Fibroblast of skin of back (primary cell): ENCODE measurements at places on chromosomes 1 and 21.

GRCh38 chr1:205832326-205832751 lies 17.6 kb downstream of the PM20D1 start:
- DNase-seq = no peak

GRCh38 chr1:181061891-181062835 lies 26.3 kb upstream of the IER5 start:
- no peak for DNase-seq

DNA sequence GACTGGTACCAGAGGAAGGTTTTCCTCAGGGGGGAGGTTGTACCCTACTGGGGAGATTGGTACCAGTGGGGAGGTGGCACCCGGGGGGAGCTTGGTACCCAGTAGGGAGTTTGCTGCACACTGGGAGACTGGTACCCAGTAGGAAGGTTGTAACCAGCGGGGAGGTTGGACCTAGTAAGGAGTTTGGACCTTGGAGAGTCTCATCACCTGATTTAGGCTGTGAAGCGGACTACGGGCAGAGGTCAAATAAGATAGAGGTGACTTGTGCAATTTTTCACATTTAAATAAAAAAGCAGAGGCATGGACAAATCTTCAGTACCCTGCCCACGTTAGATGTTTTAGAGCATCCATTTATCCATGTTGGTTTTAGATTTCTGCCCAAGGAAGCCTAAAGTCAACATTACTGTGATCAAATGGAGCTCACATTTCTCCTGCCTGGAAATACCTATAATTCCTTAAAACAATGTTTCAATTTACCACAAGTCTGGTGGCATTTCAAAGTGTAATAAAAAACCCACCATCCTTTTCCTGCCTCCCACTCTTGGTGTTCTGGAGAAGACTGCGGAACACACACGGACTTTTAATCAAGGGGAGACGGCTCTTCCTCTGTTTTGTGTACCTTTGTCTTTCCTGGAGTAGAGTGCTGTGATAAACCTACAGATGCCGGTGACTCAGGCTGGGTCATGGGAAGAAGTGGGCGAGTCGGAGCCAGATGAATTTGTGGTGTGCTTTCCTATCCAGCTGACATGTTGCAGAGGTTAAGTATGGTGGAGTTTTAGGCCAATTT lies 36.2 kb upstream of the MRPS6 start:
- peak; percentile 43 for DNase-seq

DNA sequence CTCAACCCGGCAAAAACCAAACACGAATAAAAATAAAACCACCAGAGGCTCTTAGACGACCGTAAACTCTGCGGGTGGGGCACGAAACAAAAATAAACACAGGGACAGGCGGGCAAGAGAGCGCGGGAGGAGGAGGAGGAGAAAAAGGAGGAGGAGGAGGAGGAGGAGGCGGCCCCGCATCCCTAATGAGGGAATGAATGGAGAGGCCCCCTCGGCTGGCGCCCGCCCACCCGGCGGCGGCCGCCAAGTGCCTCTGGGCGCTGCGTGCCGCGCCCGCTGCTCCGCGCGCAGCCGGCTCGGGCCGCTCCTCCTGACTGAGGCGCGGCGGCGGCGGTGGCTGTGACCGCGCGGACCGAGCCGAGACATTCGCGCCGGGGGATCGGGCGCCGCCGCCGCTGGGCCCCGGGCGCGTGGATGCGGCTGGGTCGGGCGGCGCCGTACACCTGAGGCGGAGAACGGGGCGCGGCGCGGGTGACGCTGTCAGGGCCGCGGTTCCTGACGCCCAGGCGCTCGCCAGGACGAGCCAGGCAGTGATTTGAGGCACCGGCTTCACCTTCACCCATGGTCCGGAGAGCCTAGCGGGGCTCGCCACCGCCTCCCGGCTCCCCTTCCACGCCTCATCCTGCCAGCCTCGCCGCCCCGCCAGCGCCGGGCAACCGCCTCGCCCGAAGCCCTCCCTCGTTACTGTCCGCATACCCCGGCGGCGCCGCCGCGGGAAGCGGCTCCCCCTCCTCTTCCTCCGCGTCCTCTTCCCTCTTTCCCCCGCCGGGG lies at the start of gene MARK1:
Gene MARK1, plus strand, starts transcription at position 229 of the 771 bp plus-strand sequence. CDS start 687 bp downstream, outside the sequence.
- DNase-seq = peak; percentile 40
